ENCODE measurements at places on chromosomes 3 and 15.

GRCh38 chr3:47976135-47976732, 40.0 kb downstream of the MAP4 start:
- DNase-seq = no peak

GRCh38 chr15:61115679-61116078, 113.4 kb downstream of the RORA start:
- no peak for DNase-seq

DNA sequence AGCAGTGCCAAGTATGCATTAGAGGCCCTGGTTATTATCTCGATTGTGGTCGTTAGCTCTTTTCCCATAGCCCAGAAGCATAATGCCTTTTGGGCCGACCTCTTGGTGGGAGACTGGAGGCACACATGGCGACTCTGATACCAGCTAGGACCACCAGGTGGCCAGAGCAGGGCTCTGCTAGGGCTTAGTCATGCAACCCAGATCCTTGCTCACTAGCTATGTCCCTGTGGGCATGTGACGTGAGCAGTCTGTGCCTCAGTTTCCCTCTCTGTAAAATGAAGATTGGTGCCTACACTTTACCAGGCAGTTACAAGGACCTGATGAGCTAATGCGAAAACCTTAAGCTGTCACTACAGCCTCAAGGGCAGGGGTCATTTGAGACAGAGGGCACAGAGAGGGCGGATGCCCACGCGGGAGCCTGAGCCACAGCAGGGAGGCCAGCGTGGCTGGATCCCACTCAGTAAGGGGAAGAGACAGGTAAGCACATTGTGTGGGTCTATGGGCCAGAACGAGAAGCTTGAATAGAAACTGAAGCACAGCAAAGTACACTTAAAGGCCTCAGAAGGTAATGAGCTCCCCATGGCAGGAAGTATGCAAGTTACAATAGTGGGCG, 8.8 kb downstream of the KLF15 start:
- DNase-seq = no peak

DNA sequence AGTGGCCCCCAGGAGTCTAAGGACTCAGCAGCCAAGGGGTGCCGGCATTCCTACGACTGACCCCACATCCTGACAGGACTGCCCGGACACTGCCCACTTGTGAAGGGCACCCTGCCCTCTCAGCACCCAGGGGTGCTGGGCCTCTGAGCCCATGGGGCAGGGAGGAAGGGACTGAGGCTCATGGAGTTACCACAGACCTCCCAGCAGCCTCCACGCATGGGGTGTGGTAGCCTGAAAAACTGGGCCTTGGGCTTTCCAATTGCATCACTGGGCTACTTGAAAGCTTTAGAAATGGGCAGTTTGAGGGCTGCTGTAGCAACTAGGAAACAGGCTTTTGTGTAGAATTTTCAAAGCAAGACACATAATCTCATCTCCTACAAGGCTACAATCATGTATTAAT, 13.2 kb downstream of the TKT start:
- no peak for DNase-seq

DNA sequence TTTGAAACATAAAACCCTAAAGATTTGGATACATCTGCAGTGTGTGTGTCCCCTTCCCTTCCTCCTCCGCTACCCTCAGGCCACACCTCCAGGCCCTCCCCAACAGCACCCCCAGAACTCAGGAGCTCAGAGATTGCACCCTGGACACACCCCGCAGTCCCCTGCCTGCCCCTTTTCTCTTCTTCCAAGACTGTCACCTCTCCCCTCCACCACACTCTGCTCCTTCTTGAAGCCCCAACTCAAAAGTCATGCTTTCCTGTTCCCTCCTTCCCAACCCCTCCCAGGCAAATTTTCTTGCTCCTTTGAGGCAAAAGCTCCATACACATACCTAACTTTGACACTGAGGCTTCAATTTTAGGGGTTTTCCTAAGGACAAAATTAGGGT, 285.7 kb upstream of the STT3B start:
- DNase-seq = no peak

GRCh38 chr15:80747317-80748053, 31.7 kb upstream of the CEMIP start:
- DNase-seq = no peak

GRCh38 chr3:160398820-160399124, 253 bp downstream of the IFT80 start:
- DNase-seq = no peak

DNA sequence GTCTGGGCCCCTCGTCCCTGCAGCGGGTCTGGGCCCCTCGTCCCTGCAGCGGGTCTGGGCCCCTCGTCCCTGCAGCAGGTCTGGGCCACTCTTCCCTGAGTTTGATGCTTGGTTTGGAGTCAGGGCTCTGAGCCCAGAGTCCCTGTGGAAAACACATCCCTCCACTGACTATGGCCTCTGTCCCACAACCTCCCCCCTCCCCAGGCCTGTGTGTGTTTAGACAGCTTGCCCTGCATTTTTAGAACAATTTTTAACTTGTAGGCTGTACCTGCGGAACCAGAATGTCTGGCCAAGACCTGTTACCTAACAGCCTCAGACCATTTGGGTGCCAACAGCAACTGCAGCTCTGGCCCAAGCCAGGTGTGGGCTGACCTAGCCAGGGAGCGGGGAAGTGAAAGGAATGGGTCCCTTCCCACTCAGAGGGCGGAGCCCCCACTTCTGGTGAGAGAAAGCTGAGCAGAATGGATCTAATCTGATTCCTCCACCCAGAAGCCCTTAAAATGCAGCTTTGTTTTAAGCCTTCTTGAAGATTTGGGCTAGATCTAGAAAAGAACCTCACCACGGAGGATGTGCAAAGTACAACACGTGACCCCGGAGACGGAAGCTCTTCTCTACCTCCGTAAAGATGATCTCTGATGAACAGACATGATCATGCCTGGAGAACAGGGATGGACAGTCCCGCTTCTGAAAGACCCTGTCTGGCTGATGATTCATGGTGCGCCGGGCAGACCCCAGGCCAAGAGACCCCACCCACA, 60.5 kb upstream of the TFRC start:
- no peak for DNase-seq

DNA sequence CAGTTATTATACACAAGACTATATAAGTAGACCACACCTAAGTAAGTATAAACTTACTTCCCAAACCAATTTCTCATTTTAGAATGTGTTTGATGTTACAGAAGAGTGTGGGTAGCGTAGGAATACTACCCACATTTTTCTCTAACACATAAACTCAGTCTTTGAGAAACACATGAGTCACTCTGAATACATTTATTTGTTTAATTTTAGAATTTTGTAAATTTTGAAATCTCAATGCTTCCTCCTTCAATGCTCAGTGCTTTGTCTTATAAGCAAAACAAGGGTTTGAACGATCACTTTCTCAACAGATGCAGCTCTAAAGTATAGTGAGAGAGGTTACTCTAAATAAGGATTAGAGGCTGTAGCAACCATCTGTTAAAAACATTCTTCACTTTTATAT, 700.8 kb downstream of the SI start:
- no peak for DNase-seq

DNA sequence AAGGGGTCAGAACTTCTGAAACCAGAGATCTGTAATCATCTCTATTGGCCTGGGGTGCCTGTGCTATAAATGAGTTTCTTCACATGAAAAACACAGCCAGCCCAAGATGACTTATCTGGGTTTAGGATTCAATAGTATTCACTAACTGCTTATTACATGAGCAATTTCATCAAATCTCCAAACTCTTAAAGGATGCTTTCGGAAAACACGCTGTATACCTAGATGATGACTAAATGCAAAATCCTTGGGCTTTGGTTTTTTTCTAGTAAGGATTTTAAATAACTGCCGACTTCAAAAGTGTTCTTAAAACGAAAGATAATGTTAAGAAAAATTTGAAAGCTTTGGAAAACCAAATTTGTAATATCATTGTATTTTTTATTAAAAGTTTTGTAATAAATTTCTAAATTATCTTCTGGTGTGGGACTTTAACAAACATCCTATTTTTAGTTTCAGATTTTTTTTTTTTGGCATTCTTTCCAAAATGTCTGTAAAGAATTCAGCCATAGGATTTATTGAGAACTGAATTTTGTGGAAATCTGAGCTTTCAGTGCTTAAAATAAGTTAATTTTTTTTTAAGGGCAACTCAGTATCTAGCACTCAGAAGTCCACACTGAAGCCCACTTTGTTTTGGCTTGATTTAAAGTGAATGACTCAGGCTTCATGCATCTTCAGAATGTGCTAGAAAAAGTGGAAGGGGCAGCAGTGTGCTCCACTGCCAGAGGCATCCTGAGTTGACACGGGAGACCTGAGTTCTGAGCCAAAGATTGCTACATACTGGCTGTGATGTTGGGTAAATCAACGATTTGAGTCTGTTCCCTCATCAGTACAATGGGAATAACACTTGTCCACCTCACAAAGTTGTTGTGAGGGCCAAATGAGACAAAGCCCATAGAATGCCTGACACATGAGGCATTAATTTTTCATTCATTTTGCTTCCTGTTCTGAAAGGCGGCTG, 18.7 kb downstream of the TMEM43 start:
- DNase-seq = no peak

DNA sequence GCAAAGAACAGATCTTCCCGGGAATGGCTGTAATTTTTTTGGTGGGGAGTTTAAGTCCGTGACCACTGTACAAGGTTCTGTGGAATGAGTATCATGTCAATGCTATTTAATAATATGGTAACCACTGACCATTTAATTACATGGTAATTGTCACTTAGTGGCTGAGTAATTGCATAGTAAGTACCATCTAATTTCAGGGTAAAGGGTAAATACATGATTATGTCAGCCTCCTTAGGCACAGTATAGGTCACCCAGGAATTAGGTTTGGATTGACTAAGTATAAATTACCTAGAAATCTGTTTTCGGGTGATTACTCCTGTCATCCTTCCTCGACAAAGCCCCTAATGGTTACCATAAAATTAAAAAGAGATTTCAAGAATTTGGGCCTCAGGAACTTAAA, 120.1 kb upstream of the AGBL1 start:
- DNase-seq = no peak

DNA sequence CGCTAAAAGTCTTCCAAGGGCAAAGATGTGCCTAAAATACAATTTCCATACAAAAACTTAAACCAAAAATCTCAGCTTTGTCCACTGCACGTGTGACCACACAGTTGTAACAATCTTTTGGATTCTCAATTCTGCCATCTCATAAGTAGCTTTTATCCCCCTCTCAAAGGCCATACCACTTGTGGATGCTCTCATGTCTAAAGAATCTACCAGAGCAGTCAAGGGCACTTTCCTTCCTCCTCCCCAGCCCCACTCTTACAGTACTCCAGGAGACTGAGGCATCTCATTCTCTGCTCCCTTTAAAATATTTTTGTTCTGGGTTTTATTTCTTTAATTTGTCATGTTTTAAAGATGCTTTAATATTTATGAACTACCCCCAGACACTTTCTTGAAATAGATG, 102.3 kb upstream of the PFN2 start:
- no peak for DNase-seq

Measured in stimulated activated CD4-positive, alpha-beta T cell treated with anti-CD3 and anti-CD28 coated beads, Interleukin-15, amount 100 ng/mL, for 1 hour (primary cell).